ENCODE measurements at places on chromosomes 12 and 14. TPM values are rescaled to one million over a fixed set of nuclear protein-coding genes. Genes with fewer than 3 reads are reported as not detected.

Gene C14orf180
- total RNA-seq = not detected

DNA sequence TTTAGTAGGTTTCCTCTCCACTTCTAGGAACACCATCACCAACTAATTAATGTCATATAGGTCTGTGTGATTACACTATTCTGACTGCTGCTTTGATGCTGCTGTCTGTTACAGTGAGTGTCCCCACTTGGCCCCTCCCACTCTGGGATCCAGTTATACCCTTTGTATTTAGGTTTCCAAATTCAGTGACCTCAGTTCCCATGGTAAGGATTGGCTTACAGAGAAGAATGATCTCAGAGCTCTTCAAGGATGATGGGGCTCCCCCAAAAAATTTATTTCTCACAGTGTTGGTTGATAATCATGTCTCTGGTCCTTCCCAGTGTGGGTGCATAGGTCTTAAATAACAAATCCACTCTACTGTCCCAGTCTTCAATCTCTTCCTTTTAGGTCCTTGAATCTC is 210.0 kb upstream of the MYL2 start:
- H3K4me1 ChIP-seq = no peaks in the 10 kb centered on the region
- DNase-seq = no peak
- H3K27ac ChIP-seq = no peak overlapping the region
- peaks cover 39% of the 10 kb centered on the region for H3K36me3 ChIP-seq
- H3K4me3 ChIP-seq = no peak overlapping the region

- H3K4me1 ChIP-seq = peaks cover 42% of the 10 kb centered on the region
- no peaks in the 10 kb centered on the region for H3K36me3 ChIP-seq
- no peaks in the 10 kb centered on the region for H3K27me3 ChIP-seq
- no peak overlapping the region for H3K27ac ChIP-seq
Observed at GRCh38 chr12:26830783-26831551, 2.0 kb downstream of the ITPR2 start.

Gene STAC3
- total RNA-seq = 3.4 TPM

Gene ABCC9
- 0.02 TPM for total RNA-seq
